HFFc6 (cell line): ENCODE measurements at places on chromosomes 16 and 17. TPM values are rescaled to one million over a fixed set of nuclear protein-coding genes. Genes with fewer than 3 reads are reported as not detected.
A peak's percentile ranks its signal among the peaks of the same experiment; 100 is the strongest.

PRAC1 gene
- total RNA-seq, result not detected in 3 replicates

DNA sequence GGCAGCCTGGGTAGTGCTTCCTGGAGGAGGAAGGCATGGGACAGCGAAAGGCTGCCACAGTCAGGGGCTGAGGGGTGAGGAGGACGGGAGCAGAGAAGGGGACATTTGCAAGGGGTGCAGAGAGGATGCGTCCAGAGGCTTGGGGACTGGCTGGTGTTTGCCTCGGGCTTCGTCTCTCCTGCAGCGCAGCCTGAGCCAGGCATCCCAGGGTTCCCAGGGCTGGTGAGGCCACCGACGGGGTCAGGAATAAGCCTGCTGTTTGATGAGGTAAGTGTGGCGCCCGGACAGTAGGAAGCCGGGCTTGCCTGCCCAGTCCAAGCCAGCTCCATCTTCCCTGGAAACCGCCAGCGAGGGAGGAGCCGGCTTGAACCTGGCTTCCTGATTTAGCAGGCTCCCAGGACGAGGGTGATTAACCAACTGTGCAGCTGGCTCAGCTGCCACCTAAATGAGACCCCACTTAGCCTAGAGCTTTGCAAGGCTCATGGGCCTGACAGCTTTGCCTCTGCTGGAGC lies 47.8 kb downstream of the PITPNM3 start:
- no peak for DNase-seq

CALB2 gene
- 0.18 to 0.54 TPM in 2 of 3 replicates, not detected in the other for total RNA-seq

DNA sequence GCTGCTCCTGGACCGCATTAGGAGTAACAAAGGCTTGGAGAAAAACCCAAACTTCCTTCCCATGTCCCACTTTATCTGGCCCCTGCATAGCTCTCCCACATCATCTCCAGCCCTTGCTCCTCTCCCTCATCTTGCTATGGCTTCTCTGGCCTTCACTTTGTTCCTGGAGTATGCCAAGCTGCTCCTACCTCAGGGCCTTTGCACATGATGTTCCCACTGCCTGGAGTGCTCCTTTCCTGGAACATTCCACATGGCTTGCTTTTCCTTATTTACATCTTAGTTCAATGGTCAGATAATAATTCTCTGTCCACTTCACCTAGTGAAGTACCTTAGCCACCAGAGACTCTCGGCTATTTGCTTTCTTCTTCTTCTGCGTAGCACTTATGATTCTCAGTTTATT lies 4.3 kb upstream of the KSR1 start:
- no peak for DNase-seq

DNA sequence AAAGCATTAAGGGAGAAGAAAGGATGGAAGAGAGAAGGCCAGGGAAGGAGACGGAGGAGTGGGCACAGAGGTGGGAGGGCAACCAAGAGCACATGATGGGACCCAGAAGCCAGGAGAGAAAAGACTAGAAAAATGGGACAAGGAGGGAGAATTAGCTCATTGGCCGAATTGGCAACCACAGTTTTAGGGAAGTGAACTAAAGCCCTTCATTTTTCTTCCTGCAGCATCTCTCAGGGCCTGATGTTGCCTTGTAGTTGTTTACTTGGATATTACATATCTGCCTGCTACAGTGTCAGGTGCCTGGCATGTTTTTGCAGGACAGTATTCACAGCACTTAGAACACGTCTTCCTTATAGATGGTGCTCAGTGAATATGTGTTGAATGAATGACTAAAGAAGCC lies 19.0 kb downstream of the EMP2 start:
- no peak for DNase-seq

DNA sequence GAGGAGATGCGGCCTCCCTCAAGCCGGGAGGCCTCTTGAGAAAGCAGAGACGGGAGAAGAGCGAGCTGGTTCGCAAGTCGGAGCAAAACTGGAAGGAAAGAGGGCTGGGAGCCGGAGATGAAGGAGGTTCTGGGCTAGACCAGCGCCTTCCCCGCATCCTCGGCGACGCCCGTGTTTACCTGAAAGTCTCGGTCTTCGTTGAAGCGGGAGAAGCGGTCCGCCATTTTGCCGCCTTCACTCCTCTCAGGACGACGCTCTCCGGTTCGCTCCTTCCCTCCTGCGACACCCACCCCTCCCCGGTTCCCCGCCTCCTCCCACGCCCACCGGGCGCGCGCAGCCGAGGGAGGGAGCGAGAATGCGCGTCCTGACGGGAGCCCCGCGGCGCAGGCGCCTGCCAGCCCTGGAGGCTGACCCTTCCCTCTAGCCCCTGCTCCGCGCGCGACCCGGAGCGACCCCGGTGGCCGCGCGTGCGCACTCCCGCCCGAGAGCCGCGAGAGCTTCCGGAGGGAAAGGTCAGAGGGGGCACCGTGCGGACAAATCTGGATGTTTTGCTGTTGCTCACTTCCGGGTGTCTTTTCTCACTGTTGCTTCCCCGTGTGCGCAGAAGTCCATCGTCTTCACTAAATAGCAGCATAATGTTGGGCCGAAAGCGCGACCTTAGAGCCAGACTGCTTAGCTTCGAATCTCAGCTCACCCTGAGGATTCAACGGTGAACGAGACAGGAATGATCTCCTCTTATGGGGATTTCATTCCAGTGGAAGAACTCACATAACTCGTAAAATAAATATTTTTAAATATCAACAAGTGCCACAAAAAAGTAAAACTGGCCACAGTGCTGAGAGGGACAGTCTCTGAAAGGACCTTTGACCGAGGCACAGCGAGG lies at the start of gene GPATCH8:
Gene GPATCH8 (minus strand): TSS at position 260 of the 883 bp plus-strand sequence. CDS start 36 bp downstream, at position 224.
- DNase-seq, result peak; percentile 91
